Left lung (tissue), 14 donors: ENCODE measurements at places on chromosomes 7 and 10. TPM values are rescaled to one million over a fixed set of nuclear protein-coding genes. Genes with fewer than 3 reads are reported as not detected.

Gene AFAP1L2
- polyA plus RNA-seq, result 43.3 TPM

Gene PNLIPRP2
- not detected for polyA plus RNA-seq

Gene KIAA1549
- polyA plus RNA-seq, result 15.1 TPM

Gene OR2A12
- 0.10 TPM for polyA plus RNA-seq

Gene CTNNA3
- polyA plus RNA-seq, result 6.6 TPM

Gene CARD11
- 4.8 TPM for polyA plus RNA-seq

Gene CAMK2B
- 0.49 TPM for polyA plus RNA-seq

Gene CPXM2
- polyA plus RNA-seq, result 3.8 TPM

Gene GATA3
- 2.1 TPM for polyA plus RNA-seq
